Activated CD4-positive, alpha-beta T cell treated with anti-CD3 and anti-CD28 coated beads, Interleukin-10, Interleukin-2, amounts not matched to agents 100 ng/mL and 50 ng/mL, durations not matched to agents 16 hours and 8 hours (primary cell): ENCODE measurements at places on chromosomes 7 and 10.

DNA sequence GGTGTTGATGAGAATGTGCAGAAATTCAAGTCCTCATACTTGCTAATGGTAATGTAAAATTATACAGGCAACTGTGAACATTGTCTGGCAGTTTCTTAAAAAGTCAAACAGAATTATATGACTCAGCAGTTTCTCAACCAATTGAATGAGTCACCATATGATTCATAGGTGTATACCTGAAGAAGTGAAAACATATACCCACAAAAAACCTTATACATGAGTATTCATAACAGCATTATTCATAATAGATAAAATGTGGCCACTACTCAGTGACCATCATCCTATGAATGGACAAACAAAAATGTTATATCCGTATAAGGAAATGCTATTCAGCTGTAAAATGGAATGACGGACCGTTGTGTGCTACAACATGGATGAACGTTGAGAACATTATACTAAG lies 253.5 kb downstream of the MALRD1 start:
- DNase-seq = peak; percentile 42

DNA sequence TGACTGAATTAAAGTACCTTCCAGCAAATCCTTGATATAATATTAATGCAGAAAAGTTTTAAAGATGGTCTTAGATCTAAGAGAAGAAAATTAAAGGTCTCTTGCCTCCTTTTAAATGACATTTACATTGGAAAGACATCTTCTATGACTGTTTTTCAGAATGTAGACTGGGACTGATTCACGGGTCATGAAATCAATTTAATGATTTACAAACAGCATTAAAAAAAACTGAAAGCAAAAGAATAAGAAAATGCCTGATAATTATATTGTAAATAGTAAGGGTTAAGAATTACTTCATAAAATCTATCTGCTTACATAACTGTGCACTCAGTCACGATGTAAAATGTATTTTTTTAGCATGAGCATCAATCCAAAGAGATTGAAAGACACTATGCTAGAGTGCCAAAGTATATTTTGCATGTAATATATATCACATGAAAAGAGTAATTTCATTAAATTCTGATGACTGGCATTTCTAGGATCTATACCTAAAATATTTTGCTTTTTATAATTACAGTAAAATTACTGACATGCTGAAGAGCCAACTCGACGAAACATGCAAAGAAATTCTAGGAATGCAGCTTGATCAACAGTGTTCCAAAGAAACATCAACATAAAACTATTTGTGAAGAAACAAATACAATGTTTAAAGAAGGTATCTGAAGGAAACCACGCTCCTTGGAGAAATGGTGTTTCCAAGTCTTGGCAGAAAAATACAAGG lies 35.1 kb downstream of the RTKN2 start:
- DNase-seq = no peak

- DNase-seq = no peak
These were observed 304.8 kb downstream of the GLRX3 start for GRCh38 chr10:130440971-130441370.

DNA sequence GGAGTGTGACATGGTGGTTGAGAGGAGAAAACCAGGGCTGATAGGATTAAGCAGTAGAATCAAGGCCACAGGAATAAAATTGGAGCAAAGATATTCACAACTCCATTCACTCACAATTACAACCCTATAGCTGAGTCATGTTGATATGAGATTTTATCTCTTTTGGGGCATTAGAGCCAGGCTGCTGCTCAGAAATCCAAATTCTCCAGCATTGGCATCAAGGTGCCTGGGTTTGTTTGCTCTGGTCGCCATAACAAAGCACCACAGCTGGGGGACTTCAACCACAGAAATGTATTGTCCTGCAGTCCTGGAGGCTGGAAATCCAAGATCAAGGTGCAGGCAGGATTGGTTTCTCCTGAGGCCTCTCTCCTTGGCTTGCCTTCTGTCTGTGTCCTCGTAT lies 52.5 kb upstream of the GRB10 start:
- DNase-seq = no peak

- no peak for DNase-seq
These were observed 56.1 kb upstream of the TRUB1 start for GRCh38 chr10:114881901-114882300.

GRCh38 chr7:120293027-120293426 lies 20.1 kb downstream of the KCND2 start:
- DNase-seq = no peak

GRCh38 chr10:43731486-43731885 lies 82.8 kb upstream of the ZNF32 start:
- DNase-seq = no peak

DNA sequence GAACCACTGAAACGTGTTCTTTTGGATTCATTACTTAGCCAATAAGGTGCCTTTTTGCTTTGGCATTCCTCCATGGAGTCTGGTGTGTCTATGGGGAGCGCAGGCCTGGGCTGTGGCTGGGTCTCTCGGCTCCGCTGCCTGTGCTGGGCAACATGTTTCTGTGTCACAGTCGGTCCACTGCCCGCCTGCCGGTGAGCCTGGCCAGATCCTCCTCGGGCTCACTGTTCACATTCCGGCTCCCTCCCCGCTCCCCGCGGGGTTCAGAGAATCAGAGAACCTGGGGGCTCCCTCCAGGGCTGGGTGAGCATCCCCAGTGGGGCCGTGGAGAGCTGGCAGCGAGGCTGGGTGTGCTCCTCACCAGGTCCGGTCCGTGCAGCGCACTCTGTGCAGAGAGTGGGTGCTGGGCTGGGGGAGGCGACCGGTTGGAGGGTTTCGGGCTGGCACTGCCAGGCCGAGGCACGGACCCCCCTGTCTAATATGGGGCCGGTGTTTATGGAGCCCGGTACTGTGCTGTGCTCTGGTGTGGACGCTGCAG lies 70.4 kb downstream of the INPP5A start:
- DNase-seq = no peak

GRCh38 chr7:125636320-125636962 lies 706.8 kb upstream of the POT1 start:
- DNase-seq = no peak

DNA sequence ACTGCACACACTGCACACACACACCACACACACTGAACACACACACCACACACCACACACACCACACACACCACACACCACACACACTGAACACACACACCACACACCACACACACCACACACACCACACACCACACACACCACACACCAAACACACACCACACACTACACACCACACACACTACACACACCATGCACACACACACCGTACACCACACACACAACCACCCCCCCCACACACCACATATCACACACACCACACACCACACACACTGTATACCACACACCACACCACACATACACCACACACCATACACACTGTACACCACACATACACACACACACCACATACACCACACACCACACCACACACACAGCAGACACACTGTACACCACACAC lies 59.5 kb downstream of the FAM204A start:
- DNase-seq = no peak

GRCh38 chr10:43610636-43611035 lies 4.4 kb downstream of the ZNF485 start:
- no peak for DNase-seq

- DNase-seq = no peak
These were observed 34.1 kb upstream of the HSPB1 start for GRCh38 chr7:76268376-76268775.

DNA sequence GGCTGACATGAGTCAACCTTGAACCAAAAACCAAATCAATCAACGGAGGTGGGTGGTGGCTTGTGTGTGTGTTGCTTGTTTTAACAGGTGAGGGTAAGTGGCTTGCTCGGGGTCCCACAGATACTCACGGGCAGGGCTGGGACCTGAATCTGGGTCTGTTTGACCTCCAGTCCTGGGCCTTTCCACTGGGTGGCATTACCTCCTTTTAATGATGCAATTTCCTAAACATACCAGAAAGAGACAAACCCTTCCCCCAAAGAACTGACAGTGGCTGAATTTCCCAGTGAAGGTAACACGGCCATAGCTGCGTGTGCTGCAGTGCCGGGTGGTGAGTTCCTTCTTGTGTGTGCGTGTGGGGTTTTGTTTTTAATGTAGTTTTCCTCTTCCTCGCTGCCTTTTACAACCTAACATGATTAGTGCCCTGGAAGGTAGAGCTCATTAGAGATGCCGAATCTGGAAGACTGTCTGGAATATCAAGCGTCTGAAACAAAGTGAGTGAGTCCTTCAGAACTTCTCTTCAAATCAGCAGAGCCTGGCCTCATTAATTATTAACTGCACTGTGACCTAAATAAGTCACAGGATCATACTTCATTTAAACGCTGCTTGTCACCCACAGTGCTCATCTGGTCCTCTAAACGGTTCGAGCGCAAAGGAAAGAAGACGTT lies 166.1 kb upstream of the TCERG1L start:
- DNase-seq = no peak

DNA sequence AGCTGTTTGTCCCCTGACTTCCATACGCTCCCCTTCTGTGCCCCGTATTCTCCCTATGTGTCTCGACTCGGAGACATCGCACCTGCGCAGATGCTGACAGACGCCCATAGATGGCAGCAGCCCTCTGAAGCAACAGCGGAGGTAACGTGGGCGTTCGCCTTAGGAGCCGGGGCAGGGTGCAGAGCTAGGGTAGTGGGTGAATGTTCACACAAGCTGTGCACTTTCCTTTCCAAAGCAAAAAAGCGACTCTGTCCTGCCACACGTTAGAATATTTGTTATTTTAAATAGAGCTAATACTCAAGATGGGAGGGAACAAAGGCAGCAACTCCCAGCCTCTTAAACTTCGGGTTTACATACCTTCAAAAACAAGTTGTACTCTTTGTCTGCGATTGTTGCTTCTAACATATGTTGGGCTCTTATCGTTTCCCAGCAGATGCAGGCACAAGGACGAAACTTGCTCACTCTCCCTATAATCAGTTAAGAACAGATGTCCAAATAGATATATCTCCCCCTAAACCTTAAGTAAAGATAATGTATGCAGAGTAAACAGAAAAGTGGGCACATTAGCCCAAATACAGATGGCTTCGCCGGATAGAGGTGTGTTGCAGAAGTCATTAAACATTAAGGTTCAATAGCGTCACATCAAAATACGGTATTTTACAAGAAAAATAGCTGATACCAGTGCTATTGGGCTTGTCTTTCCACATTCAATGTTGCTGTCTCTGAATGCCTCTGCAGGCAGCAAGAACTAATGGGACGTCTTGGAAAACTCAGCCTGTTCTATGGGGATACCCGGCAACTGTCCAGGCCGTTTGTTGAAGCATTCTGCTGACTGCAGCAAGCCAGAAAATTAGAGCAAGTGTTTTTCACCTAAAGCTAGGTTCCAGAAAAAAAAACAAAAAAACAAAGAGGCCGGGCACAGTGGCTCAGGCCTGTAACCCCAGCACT lies 340.3 kb upstream of the PRKCQ start:
- peak; percentile 85 for DNase-seq

- DNase-seq = no peak
These were observed 65.5 kb upstream of the LYZL1 start for GRCh38 chr10:29223326-29223725.

DNA sequence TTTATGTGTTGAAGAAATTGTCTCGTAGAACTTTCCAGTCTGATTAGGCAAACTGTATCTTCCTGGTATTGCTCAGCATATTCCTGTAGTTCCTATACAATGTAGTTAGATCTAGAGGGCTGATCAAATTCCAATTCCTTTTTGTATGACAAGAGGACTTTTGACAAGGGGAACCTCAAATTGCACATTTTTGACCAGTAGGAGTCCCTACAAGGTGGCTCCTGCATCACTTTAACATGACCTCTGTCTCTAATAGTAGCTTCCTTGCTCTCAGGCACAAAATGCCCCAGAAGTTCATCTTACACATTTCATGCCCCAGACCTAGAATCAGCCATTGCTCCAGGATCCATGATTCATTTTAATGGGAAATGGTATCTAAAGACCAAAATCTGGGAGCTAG lies 18.7 kb downstream of the HERPUD2 start:
- no peak for DNase-seq

DNA sequence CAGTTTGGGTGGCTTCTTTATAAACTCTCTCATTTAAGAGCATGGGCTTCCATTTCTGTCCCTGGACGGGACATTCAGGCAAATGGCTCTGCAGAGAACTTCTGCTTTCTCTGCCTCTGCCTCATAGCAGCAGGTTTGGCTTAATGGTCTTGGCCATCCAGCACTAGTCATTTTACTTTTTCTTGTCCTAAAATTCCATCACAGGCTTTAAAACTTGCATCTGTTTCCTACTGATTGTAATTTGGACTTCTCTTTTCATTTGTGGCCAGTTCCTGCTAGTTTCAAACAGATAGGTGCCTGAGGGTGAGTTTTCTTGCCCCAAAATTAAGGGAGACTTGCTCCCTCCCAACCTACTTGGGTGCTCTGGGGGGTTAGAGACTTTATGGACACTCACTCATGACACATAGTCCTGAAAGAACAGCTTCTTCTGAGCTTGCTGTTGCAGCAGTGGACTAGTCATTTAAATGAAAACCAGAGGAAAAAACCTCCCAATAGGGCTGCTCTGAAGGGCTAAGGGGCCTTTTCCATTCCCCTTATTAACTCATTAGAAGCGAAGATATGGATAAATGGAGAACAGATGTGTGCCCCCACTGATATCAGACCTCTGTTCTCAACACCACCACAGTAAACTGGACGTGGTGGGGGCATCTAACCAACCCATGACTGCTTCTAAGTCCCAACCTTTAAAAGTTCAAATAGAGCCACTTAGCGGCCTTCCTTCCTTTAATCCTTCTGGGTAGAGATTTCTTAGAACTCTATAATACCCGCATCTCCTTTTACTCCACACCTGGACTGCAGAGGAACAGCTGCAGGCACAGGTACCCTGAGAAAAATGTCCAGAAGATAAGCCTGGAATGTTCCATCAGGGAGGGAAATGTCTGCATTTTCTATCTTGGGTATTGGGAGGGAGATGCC lies 38.8 kb downstream of the SVOPL start:
- DNase-seq = no peak

GRCh38 chr7:153604-154003 lies 38.8 kb upstream of the FAM20C start:
- no peak for DNase-seq

GRCh38 chr7:7119729-7120128 lies 62.6 kb upstream of the C1GALT1 start:
- no peak for DNase-seq

DNA sequence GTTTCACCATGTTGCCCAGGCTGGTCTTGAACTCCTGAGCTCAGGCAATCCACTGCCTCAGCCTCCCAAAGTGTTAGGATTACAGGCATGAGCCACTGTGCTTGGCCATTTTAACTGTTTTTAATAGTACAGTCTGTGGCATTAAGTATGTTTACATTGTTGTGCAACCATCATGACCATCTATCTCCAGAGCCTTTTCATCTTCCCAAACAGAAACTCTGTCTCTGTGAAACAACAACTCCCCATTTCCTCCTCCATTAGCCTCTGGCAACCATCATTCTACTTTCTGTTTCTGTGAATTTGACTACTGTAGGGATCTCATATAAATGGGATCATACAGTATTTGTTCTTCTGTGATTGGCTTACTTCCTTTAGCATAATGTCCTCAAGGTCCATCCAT lies 48.3 kb upstream of the SEPHS1 start:
- DNase-seq = no peak

GRCh38 chr7:32506266-32507054 lies 11.2 kb downstream of the AVL9 start:
- peak; percentile 79 for DNase-seq

DNA sequence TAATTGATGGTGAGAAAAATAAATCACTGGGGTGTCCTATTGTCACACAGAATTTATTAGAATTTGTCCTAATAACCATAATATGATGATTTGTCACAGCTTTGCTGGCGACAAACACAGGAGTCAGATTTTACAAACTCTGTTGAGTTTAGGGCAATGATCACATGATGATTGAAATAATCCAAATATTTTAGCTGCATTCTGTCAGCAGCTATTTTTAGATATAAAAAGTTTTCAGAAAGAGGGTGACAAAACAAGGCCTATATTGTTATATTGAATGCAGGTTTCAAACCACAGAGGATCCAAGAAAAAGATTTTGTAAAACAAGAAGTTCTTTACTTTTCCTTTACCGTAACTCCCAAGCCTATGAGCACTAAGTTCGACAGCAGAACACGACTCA lies 178.8 kb downstream of the ADAM12 start:
- no peak for DNase-seq
